ENCODE measurements at places on chromosomes 1 and 21.

DNA sequence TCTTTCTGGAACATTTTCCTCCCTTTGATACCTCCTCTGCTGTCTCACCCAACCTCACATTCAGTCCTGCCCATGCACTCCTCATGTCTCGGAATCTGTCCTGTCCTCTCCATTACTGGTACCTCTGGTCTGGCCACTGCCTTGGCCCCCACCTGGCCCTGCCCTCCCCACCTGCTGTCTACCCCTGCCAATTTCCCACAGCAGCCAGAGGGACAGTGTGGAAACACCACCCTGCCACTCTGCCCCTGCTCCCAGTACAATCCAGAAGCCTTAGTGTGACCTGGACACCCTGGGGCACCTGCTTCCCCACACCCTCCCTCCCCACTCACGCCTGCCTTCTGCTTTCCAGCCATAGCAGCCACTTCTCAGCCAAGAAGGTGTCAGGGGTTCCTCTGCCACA is 534.4 kb downstream of the MATN1 start:
- DNase-seq: no peak

DNA sequence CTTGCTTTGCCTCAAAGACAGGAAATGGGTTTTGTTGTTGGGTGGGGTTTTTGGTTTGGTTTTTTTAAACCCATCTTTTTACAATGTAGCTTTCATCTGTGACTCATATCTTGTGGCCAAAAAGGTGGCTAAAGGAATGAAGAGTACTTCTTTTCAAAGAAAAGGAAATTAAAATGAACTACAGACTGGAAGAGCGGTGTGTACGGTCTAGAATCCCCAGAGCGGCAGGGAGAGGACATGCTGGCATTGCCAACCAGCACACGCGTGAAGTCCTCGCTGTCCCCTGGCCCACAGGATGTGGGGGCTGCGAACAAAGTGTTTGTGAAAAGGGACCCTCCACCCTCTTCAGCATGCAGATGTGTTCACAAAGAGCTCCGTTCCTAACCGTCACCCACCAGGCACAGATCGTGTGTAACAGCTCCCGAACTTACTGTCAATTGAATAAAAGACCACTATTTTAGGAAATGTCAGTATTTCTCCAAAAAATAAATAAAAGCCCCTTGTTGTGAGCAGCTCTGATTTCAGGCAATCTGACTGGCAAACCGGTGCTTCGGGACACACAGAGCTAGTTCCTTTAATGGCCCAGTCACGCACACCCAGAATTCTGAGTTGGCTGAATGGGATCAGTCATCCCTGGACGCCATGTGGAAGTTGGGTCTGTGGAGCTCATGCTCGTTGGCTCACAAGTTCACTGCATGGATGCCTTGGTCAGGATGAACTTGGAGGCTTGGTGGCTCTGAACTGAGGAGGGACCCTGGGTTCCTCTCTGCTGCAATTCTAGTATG is 602.9 kb downstream of the NPHP4 start:
- peak; percentile 3 for DNase-seq

DNA sequence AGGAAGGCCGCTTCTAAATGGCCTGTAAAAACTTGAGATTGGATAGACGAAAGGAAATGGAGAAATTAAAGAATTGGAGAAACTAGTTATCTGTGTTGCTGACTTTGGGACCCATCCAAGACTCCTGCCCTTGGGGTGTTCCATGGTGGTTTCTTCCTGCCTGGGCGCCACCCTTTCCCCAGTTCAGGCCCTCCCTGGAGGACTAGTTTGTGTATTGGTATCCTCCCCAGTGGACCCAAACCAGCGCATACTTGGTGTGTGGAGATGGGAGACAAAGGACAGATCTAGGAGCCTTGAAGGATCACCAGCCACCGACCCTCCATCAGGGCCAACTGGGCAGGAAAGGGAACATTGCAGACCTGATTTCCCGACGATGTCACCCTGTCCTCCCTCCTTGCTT is 7.1 kb downstream of the SPATA46 start:
- DNase-seq: no peak

- DNase-seq: peak; percentile 80
These were observed 14.0 kb downstream of the RNF187 start for GRCh38 chr1:228500901-228501871.

DNA sequence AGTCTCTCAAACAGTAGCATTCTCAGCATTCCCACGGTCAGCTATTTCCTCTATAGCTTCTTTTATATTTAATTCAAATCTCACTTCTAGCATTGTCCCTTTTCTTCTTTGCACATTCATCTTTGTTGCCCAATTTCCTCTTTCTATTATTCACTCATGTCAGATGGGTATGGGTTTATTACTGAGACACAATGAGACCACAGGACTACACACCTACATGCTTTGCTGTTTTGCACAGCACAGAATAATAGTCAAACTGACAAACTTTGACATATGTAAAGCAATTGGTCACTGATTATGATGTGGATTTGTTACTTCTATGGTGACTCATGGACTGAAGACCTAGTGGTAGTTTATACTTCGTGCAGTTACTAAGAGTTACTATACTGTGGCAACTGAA is 5.8 kb upstream of the CD1C start:
- no peak for DNase-seq

DNA sequence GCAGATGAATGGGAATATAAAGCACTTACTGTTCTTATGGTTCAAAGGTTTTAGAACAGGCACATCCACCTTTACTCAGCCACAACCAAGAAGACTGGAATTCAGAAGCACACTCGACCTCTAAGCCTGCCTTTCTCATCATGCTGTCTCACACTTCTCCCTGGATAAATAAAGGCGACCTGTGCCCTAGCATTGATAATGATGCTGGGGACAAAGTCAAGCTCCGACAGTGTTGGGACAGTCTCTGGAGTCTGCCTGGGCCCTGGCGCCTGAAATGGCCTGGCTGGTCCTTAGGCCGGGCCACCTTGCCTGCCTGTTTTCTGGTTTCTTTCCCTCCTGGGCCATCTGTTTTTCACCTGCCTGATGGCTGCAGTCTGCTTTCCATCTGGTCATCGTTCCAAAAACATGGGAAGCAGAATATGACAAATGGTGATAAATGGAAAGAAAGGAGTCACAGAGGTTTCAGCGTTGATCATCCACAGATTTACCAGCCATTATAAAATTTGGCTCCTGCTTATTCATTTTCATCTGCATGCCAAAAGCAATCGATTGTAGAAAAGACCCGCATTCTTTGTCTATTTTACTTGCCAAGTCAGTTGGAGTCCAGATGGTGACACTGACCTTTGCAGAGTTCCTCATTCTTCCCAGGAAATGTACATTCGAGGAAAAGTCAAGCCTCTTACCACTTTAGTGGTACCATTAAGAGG is 91.2 kb upstream of the KCNJ15 start:
- DNase-seq: no peak

DNA sequence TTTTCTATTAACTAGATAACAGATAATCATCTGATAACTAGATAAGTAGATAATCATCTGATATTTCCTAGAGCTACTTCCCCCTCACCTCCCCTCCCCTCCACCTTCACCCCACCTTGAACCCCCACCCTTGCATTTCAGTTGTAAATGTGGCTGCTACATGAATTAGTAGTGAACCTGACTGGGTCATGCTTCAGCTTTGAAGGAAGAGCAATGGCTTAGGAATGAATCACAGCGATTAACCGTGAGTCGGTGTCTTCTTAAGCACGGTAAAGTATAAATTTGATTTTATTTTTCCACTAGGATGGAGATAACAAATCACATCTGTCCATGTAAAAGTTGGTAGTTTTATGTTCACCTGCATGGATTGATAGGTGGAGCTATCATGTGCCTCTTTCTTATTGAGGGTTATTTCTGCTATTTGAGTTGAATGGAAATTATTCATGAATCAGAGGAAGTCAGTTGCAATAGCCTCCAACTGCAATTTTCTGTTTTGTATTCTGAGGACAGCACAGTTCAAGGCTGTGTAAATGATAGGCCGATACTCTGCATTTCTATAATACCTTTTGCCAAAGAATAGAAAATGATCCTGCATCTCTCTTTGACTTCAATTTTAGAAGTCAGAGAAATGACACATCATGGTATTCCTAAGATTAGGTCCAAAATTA is 235.0 kb downstream of the PTGER3 start:
- DNase-seq: no peak

- DNase-seq: no peak
These were observed 43.4 kb downstream of the RSPH1 start for GRCh38 chr21:42452401-42453223.

GRCh38 chr1:64453688-64454087 is 16.2 kb upstream of the CACHD1 start:
- DNase-seq: no peak

DNA sequence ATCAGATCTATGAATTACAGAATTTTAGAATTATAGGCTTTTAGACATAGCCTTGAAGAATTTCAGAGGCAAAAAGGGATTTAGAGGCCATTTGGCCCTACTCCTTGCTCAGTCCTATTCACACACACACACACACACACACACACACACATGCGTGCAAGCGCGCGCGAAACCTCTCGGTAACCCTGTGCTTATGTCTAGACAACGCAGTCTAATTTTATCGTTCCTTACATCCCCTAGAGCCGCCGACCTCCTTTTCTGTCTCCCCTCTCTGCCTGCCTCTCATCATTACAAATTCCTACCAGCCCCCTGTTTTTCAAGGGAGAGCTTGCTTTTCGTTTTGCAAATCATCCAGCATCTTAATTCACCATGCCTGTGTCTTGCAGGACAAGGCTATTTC is 252.1 kb downstream of the FOXD2 start:
- DNase-seq: no peak

GRCh38 chr21:26833011-26833410 is 12.2 kb downstream of the ADAMTS1 start:
- DNase-seq: no peak

- no peak for DNase-seq
These were observed 541.3 kb downstream of the OMA1 start for GRCh38 chr1:58005212-58005611.

GRCh38 chr1:172212124-172212523 is 208.4 kb upstream of the C1orf105 start:
- DNase-seq: no peak

DNA sequence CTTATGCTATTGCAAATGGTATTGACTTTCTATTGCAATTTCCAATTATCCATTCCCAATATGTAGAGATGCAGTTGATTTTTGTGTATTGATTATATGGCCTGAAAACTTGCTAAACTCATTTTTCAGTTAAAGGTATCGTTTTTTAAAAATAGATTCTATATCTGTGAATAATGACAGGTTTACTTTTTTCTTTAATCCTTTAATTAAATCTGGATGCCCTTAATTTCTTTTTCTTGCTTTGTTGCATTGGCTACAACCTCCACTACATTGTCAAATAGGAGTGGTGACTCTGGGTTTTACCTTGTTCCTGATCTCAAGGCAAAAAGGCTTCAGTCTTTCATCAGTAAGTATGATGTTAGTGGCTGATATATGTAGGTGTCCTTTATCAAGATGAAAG is 522.4 kb downstream of the MATN1 start:
- no peak for DNase-seq

DNA sequence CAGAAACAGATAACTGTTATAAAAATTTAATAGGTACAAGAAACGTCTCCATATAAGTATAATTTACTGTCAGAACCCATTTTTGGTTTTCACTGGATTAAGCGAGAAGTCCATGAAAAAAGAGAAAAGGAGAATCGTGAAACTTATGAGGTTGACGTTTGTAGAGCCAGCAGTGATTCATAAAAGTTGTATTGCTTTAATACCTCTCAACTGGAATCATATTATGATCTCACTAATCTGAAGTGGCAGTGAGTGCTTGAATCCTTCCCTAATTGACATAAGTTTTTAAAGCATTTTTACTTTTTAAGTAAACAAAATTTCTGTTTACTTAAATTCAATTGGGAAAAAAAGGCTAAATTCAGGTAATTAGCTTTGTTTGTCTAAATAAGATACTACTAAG is 315.3 kb downstream of the TPR start:
- DNase-seq: no peak

DNA sequence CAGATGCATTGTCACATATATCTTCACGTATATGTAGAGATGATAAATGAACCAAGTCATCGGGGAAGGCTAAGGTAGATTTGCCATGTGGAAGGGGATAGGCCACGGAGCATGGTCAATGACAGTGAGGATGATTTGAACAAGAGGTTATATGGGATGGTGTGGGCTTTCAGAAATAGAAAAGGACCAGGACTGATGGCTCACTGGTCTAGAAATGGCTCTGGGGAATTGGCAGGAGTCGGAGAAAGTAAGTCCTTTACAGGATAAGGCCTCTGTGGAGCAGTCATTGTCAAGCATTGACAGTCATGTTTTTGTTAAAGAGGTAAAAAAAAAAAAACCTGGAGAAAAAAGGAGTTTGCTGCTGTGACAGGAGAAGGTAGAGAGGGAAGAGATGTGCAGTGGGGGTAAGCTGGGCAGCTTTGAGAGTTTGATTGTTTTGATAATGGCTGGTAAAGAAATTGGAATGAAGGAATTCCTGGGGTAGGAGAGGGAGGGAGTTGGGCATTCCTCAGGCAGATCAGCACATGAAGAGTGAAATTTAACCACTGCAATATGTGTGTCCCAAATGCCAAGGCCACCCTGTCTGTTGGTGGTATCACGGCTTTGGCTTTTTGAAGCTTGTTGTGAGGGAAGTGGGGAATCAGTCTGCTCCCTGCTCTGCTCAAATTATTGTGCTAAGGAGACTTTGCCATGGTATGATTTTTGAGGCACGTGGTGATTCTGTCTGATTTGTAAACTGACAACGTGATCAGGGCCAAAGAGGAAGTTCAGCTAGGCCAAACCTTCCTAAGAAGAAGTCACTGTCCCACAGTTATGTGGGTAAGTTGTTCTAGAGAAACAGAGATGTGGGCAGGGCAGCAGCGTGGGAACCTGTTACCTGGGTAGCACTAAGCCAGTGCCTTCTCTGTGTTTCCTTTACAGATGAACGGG is 26.0 kb downstream of the MACF1 start:
- DNase-seq: no peak

- DNase-seq: no peak
These were observed 15.6 kb downstream of the NIBAN1 start for GRCh38 chr1:184958554-184959353.

DNA sequence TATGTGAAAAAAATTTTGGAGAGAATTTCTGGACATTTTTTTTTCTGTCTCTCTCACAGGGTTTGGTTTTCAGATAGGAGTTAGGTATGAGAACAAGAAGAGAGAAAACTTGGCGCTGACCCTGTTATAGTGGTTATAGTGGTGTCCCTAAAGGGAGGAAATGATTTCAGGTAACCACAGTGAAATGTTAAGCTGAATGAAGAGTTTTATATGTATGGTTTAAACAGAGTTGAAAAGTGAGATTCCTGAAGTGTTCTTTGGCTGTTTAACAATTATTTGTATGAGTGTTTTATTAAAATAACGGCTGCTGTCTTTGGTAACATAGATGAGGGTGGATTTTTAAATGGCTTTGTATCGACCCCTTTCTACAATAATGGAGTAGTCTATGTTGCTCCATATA is 6.3 kb downstream of the RBM15 start:
- DNase-seq: no peak

GRCh38 chr1:43054961-43055360 is 96.3 kb upstream of the SLC2A1 start:
- no peak for DNase-seq

- no peak for DNase-seq
These were observed 181.4 kb upstream of the B3GALT2 start for GRCh38 chr1:193367863-193368262.

DNA sequence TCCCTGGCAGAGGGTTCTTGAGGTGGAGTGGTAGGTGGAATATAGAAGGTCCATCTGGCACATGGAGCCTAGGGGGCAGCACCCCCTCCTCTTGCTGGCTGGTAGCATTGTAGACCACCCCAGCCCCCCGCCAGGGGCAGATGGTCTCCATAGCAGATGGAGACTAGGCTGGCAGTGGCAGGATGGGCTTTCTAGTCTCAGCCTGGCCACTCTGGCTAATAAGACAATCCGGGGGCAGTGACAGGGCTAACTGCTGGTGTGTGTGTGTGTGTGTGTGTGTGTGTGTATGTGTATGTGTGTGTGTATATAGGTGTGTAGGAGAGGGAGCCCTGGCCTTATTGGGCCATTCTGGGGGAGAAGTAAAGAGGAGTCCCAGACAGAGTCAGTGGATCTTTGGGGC is 16.1 kb downstream of the UTP11 start:
- DNase-seq: no peak
